ENCODE measurements at places on chromosomes 16 and 17. TPM values are rescaled to one million over a fixed set of nuclear protein-coding genes. Genes with fewer than 3 reads are reported as not detected.

DNA sequence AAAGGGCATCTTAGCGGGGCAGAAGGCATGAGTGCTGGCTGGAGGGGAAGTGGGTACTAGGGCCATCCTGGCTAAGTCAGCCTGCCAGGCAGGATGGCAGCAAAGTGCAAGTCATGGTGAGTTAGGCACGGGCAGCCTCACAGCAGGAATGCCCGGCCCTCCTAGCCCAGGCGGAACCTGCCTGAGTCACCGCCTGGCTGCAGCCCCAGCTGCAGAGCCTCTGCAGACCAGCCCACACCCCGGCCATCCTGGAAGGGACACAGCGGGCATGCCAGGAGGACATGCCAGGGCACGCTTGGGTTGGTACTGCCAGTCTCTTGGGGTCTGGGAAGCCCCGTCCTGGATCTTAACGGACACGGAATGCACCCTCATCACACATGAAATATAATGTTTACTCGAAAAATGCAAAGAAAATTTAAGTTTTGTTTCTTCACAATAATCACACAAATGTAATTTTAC, 5.0 kb upstream of the ALDH3A1 start:
- DNase-seq = peak; percentile 98

- no peak for DNase-seq
These were observed 84.5 kb upstream of the CORO6 start for GRCh38 chr17:29707212-29707571.

SLC12A3 gene
- total RNA-seq = not detected

- DNase-seq = peak; percentile 83
These were observed 41.0 kb downstream of the TADA2A start for GRCh38 chr17:37447641-37448040.

- DNase-seq = no peak
These were observed 313.3 kb upstream of the CCL2 start for GRCh38 chr17:33941744-33942143.

SHISA6 gene
- not detected for total RNA-seq

DNA sequence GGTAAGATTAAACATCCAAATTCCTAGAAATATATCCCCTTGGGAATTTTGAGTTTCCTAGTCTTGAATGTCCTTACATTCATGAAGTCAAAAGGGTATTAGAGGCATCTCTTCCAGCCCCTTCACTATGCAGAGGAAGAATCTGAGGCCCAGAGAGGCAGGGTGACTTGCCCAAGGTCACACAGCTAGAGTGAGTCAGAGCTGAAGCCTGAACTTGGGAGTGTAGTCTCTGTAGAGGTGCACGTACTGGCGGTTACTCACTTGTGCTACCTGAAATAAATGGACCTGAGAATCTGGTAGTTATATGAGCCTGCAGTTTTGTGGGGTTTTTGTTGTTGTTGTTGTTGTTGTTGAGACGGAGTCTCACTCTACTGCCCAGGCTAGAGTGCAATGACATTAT, 164.0 kb downstream of the XYLT1 start:
- DNase-seq = no peak

GRCh38 chr16:624526-625070, 6.2 kb upstream of the WFIKKN1 start:
- DNase-seq = no peak

SCN4A gene
- not detected for total RNA-seq

DNA sequence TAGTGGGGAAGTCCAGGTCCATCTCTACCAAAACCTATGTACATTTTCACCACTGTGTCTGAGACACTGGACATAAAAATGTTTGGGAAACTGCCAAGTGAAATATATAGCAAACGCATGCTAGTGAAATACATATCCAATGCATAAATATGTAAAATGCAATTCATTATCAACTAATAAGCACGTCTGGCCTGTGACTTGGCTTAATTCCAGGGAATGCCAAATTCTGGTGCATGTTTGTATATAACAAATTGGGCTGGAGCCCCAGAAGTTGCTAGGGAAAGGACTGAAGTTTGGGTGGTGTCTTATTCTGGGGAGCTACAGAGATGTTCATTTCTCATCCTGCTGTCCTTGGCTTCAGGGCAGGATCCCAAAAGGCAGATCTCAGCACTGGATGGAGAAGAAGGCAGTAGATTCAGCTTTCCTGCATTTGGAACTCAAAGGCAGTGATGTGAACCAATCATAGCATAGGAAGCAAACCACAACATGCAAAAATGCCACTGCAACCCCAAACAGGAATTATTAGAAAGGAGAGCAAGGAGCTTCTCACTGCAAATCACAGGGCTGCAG, 184.3 kb downstream of the HS3ST3A1 start:
- no peak for DNase-seq

NDRG4 gene
- total RNA-seq = 7.1 TPM

DNA sequence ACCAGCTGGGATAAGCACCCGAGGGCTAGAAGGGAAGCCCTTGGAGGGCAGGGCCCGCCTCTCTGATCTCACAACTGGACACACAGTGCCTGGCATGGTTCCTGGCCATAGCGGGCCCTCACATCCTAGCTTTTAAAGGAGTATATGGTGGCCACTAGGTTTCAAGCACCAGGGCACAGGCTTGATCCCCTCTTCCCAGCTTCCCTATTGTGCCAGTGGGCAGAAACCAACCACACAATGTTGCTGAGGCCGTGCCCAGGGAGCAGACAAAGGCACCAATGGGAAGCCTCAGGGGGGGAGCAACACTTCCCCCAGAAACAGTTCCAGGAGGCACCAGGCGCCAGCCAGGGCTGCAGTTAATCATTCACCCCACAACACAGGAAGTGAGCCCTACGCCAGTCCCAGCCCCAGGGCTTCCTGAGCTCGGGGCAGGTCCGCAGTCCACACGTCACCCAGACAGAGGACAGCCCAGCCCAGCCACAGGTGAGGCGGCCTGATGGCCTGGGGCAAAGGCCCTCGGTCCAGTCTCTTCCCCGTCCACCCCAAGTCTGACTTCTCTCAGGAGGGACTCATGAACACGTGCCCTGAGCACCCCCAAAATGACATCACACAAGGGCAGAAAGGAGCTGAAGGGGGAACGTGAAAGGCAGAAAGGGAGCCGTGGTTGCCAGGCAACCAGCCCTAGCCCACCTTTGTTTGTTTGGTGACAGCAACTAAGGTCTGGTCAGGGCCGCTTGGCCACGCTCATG, 12.8 kb downstream of the SMIM5 start:
- DNase-seq = no peak

DNA sequence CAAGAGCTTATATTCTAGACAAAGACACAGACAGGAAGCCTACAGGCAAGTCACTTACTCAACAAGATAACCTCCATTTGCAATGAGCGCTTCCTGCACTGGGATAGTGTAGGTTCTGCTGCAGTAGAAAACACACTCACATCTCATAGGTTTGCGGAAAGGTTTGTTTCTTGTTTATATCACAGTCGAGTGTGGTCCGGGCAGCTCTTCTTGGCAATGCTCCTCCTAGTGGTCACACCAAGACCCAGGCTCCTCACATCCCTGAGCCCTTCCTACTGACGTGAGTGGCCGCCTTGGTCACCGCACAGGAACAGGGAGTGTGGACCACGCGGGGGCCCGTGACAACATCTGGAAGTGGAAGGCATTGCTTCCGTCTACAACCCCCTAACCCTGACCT, 48.0 kb upstream of the RBFOX3 start:
- DNase-seq = peak; percentile 38

KIF18B gene
- 2.1 TPM for total RNA-seq

GRCh38 chr17:57580055-57580739, 164.9 kb downstream of the CCDC182 start:
- DNase-seq = no peak

- no peak for DNase-seq
These were observed 5.4 kb downstream of the GSE1 start for GRCh38 chr16:85618521-85618920.

HSD11B2 gene
- not detected for total RNA-seq

DNA sequence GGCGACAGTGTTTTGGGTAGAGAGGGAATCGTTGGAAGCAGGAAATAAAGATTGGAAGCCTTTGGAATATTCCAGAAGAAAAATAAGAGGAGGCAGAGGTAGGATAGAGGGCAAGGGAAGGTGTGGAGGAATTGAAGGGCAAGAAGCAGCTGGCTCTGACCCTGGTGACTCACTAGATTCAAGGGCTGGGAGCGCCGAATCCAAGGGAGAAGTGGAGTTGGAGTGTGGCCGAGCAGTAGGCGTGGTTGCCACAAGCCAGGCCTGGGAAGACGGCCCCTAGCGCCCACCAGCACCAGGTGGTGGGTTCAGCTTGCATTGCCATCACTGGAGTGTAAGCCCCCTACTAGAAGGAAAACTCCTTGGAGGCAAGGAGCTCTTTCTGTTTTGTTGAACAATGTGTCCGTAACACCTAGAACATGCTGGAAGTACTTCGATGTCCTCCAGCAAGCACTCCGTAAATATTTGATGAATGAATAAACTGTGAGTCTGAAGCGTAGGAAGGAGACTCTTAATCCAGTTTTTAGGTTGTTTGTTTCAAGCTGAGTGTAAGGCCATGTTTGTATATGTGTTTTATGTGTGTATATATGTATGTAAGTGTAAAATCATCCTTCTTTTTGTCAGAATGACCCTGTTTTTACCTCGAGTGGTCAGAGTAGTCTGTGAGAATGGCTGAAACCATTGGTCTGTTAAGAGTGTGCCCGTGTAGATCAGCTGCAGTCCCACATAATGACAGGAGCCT, 139.5 kb downstream of the CMIP start:
- DNase-seq = peak; percentile 92

CNEP1R1 gene
- 42.8 TPM for total RNA-seq

GRCh38 chr17:27382025-27382424, 74.2 kb upstream of the KSR1 start:
- no peak for DNase-seq
